NCI-H1930 (cell line): ENCODE measurements at places on chromosomes 6 and 20.

- no peak for DNase-seq
Measured at GRCh38 chr6:53014063-53014462, 19.0 kb upstream of the GSTA4 start.

- no peak for DNase-seq
Measured at GRCh38 chr6:79313254-79313653, 78.8 kb upstream of the HMGN3 start.

DNA sequence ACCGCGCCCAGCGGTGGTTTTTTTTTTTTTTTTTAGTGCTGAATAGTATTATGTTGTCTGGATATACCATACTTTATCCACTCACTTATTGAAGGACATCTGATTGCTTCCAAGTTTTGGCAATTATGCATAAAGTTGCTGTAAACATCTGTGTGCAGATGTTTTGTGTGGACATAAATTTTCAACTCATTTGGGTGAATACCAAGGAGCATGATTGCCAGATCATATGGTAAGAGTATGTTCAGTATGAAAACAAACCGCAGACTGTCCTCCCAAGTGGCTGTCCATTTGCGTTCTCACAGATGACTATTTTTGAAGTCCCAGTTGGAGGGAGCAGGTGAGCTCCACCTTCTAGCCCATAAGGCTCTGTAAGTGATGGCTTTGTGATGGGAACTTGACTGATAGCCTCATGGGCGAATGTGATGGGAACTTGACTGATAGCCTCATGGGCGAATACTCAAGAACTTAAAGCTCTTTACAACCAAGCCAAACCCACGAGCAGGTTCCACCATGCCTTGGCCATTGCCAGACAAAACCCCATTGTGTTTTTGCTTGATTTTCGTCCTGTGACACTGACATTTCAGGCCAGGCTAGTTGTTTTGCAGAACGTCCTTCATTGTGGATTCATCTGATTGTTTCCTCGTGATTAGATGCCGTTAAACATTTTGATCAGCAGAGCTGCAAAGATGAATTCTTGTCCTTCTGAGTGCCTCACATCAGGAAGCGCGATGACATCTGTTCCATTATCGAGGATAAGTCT lies 51.0 kb downstream of the ZBTB2 start:
- DNase-seq = no peak

- no peak for DNase-seq
Measured at GRCh38 chr20:48526936-48527335, 300.9 kb downstream of the PREX1 start.

- DNase-seq = no peak
Measured at GRCh38 chr20:63635431-63636141, 8.7 kb upstream of the GMEB2 start.

DNA sequence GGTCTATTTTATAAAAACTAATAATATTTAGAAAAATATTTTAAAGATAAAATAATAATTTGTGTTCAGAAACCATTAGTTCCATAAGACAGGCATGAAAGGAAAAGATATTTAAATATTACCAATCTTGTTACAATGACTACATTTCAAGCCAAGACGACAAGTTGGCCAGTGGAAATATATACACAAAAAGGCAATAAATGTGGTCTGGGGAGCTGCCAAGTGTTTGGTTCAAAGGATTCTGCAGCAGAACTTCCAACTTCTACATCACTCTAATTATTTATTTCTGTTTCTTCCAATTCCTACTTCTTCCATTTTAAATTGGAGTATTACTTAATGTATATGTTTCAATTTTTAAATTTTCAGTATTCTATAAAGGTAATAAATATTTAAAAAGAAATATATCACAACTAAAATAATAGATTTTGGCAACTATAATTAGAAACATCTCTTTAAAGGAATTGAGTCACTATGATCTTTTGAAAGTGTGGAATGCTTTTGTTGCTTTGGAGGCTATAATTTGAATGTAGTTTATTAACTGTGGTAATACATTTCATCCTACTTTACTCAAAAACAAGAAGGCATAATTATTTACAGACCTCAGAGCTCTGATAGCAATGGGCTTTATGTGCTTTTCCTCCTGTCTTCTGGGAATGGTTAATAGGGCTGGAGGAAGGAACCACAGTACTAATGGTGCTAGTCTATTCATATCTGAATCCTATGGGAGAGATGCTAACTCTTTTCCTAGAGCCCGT lies 129.7 kb upstream of the FAM184A start:
- no peak for DNase-seq

DNA sequence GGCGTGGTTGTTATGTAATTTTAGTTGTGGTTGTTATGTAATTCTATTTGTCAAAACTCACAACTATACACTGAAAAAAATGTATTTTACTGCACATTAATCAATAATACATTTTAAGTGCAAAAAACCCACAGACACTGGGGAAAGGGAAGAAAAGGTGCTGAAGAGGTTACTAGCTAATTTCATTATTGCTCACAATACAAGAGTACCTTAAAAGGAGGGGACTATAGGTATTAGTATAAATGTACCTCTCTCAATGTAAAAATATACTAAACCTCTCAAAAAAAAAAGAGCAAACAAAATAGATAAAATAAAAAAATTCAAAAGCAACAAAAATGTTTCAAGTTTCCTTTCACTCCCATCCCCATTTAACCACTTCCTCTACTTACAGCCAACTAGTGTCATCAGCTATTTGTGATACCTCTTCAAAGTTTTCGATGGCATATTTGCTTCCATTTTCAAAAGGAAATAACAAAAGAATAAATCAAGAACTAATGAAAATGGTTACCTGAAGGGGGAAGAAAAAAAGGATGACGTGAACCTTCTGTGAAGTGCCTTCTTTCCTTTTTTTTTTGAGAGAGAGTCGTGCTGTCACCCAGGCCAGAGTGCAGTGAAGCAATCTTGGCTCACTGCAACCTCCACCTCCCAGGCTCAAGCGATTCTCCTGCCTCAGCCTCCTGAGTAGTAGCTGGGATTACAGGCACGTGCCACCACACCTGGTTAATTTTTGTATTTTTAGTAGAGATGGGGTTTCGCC lies 30.2 kb downstream of the RANBP9 start:
- no peak for DNase-seq

DNA sequence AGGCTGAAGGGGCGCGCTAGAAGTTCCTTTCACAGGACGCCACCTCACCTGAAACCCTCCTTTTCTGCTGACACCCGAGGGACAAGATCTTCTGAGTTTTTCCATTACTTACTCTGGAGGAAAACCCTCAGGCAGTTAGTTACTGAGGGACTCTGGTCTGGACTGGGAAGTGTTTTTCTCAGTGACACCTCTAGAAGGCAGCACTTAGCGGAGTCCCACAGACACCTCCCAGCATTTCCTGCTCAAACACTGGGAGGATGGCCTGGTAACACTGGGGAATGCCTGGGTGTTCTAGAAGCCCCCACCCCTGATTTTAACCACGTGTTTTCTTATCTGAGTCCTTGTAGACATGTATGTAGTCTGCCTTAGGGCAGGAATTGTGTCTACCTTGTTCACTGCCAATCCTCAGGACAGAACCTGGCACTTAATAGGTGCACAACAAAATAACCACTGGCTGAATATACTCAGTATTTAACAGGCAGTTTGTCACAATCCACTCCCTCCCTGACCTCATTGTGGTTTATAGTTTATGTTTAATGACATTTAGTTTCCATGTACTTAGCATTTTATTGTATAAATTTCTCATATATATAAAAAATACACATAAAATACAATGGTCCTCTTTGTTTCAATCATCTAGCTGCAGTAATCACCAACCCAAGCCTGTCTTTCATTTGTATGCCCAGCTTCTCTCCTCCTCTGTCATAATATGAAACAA lies 4.8 kb downstream of the GSTA3 start:
- no peak for DNase-seq

GRCh38 chr6:148628251-148628650 lies 118.6 kb upstream of the UST start:
- DNase-seq = no peak

GRCh38 chr6:89975366-89975765 lies 81.1 kb downstream of the GJA10 start:
- no peak for DNase-seq

DNA sequence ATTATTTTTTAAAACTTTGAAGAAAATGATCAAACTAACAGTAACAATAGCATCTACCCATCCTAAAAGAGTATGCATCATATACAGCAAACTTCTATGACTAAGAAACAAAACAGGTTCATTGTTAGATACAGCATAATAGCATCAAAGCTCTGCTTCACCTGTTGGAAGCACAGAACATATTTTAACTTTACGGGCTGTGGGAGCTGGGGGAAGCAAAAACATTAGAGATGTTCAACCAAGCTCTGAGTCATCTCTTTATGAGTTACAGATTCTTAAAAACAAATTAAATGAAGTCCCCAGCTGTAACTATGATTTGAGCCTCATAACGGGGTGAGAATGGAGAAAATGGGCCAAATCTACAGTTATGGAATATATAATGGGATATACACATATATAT lies 63.4 kb downstream of the SYNE1 start:
- no peak for DNase-seq

DNA sequence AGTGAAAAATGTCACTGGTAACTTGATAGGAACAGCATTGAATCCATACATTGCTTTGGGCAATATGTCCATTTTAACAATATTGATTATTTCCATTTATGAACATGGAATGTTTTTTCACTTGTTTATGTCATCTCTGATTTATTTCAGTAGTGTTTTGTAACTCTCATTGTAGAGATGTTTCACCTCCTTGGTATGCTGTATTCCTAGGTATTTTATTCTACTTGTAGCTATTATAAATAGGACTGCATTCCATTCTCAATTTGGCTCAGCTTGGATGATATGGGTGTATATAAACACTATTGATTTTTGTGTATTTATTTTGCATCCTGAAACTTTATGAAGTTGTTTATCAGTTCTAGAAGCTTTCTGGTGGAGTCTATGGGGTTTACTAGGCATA lies 730.3 kb downstream of the DOK5 start:
- no peak for DNase-seq

DNA sequence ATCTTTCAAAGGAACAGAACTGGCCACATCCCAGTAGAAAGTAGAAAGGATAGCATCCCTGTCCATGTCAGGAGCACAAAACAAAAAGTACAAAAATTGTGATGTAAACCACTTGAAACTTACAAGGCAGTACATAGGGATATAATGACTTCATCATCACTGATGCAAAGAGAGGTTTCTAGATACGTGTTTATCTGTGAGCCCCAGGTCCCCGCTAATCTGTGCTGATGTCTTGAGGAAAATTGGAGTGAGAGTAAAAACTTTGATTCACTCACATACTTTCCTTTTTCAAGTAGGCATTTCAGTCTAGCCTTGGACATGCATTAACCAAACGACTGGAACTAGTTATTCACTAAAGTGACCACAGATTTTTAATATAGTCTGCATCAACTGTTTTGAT lies 216.7 kb upstream of the QKI start:
- DNase-seq = no peak

DNA sequence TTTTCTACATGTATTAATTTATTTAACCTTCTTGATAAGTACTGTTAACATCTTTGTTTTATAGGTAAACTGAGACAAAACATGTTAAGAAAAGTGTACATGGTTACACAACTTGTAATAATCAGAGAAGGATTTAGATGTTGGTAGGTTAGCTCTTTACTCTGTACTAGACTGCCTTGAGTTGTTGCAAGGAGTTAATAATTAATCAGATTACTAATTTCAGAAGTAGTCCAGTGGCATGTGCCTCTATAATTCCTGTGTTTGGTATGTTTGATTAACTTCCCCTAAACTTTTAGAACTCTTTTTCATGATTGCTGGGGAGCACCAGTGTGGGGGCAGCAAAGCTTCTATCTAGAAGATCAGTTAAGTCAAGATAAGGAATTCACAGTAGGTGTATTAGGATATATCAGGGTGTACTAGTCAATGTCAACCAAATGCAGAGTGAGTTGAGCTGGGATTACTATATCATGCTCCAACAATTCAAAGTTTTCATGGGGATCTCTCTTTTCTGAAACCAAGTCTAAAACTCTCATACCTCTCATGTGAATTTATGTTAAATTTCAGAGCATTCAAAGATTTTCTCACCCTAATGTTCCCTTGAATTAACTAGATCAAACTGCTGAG lies 129.7 kb upstream of the AHI1 start:
- no peak for DNase-seq

- DNase-seq = no peak
Measured at GRCh38 chr6:54419885-54420284, 111.6 kb downstream of the TINAG start.

DNA sequence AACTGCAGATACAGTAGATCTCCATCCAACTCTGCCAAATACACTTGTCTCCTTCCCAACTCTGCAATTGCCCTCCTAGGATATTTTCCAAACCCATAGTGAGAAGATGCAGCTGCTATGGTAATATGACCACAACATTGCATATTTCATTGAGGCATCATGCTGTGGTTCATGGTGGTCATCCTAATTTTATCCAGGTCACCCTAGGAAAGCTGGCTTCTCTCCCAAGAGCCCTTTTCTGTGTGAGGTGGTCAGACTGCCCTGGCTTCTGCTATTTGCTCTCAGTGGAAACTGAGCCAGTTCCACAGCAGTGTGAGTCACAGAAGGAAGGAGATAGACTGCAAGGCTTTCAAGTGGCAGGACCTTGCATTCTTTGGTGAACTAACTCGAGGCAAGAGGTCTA lies 5.5 kb downstream of the OGFRL1 start:
- no peak for DNase-seq

DNA sequence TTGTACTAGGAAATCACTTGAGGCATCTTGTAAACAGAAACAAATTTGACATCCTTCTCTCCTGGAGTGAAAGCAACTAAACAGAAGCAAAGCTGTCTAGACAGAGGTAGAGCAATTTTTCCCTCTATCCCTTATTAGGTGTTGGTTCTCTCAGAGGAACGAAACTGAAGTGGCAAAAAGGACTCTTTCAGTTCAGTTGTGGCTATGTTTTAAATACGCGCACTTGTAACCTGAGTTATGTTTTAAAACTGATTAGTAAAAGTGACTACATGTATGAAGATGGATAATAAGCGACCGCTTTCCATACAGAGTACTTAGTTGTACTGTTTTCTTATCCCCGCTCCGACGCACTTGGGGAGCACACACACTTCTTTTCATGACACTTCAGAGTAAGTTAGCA lies 551.0 kb downstream of the PHF3 start:
- no peak for DNase-seq

- DNase-seq = no peak
Measured at GRCh38 chr6:47483853-47484546, 6.4 kb downstream of the CD2AP start.

GRCh38 chr6:168528474-168529095 lies 87.6 kb downstream of the SMOC2 start:
- no peak for DNase-seq

GRCh38 chr20:58251979-58252591 lies 23.6 kb upstream of the ANKRD60 start:
- DNase-seq = no peak

GRCh38 chr6:154127657-154128056 lies 88.6 kb downstream of the OPRM1 start:
- no peak for DNase-seq

DNA sequence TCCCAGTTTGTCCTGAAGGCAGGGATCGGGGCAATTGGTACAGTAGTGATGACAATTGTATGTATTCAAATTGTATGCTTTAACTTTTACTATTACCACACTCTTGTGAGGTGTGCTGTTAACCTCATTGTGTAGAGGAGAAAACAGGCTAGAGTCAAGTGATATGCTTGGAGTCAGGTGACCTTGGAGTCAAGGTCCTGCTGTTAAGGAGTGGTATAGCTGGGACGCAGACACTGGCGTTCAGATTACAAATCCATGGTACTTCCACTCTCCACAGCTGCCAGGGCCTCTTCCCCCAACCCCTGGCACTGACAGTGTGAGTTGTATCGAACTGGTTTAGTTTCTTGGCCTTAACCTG lies 10.5 kb downstream of the CNPY3 start:
- DNase-seq = no peak

- DNase-seq = no peak
Measured at GRCh38 chr6:126094411-126094810, 108.1 kb downstream of the TRMT11 start.

GRCh38 chr6:70763754-70764510 lies 96.2 kb downstream of the SMAP1 start:
- DNase-seq = no peak
